Stimulated activated CD4-positive, alpha-beta T cell treated with anti-CD3 and anti-CD28 coated beads, Interleukin-15, amount 100 ng/mL, for 1 hour (primary cell): ENCODE measurements at places on chromosomes 4 and X.

GRCh38 chr4:20026456-20026855, 225.2 kb upstream of the SLIT2 start:
- DNase-seq, result no peak

DNA sequence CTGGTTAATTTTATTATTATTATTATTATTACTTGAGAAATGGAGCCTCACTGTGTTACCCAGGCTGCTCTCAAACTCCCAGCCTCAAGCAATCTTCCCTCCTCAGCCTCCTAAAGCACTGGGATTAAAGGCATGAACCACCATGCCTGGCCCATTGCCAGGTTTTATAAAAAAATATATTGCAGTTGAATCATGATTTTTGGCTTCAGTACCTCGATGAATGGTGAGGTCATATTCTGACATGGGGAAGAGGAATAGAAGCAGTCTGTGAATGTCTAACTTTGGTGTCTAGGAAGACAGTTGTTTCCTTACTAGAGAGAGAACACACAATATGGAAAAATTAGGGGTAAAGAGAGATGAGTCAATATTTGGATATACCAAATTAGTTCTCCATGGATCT, 32.0 kb downstream of the CCSER1 start:
- DNase-seq, result no peak

DNA sequence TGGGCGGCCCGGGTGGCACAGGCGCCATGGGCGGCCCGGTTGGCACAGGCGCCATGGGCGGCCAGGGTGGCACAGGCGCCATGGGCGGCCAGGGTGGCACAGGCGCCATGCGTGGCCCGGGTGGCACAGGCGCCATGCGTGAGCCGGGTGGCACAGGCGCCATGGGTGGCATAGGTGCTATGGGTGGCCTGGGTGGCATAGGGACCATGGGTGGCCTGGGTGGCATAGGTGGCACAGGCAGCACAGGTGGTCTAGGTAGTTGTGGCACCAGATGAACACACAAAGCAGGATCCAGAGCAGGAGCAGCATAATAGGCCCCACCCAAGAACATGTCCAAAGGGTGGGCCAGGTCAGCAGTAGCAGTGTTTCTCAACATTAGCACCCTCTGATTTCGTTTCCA, 4.3 kb downstream of the ESX1 start:
- no peak for DNase-seq

DNA sequence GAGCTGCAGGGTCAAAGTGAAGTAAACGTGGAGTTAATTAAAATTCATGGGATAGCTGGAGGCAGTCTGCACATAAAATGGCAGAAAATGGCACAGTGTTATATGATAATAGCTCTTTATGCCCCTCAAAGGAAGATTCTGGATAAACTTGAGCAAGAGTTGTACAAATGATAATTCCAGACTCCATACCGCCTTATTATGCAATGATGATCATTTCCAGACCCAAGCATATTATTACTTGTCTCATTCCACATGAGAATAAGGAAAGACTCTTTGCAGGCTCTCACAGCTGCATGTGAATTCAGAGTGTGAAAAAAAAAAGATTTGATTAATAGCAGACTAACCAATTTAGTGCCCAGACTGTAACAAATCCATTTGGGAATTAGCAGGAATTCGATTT, 105.4 kb downstream of the STK32B start:
- DNase-seq, result no peak

- DNase-seq, result no peak
Observed at GRCh38 chrX:10245886-10246285, 89.1 kb downstream of the CLCN4 start.

- DNase-seq, result no peak
Observed at GRCh38 chr4:153592064-153592463, 92.0 kb upstream of the TLR2 start.

DNA sequence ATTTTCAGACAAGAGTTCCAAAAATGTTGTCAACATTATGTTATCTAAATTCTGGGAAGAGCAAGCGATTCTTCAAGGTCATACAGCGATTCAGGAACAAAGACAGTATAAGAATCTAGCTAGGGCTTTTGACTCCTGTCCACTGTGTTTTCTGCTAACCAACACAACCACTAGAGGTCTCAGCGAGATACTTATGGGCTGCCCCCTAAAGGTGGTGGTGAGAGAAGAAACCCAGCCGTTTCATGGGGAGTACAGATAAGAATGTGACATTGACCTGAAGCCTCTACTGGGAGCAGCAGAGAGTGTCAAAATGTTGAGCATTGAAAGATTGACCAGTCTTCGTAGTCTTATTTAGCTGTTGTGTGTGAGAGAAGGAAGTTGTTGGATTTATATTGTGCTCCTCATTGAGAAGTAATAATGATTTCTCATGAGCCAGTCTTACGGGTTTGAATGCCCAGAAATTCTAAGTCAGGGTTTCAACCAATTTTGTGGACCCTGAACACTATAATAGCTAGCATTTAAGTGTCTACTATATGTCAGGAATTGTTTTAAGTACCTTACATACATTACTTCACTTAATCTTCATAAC, 168.3 kb downstream of the SPRY1 start:
- no peak for DNase-seq

DNA sequence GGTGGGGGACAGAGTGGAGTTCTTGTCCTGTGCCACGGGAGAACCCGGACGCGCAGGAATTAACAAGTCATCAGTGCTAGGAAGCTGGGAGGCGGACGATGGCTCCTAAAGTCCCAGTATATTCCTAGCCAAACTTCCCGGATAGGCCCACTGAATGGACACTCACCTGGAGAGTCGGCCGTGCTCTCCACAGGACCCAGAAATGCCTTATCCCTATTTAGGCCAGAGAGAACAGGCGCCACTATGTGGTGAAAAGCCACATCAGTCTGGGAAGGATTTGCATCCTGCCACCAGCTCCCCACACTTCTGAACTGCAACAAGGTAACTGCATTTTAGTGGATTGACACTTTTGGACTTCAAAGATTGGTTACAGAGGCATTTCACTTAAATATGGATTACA, 1.1 kb downstream of the CFAP299 start:
- DNase-seq, result no peak

GRCh38 chrX:15524417-15524816, 23.8 kb downstream of the BMX start:
- no peak for DNase-seq

GRCh38 chr4:47383829-47384427, 79.6 kb downstream of the COMMD8 start:
- no peak for DNase-seq
